ENCODE measurements at places on chromosomes 6 and 20.
A peak's percentile ranks its signal among the peaks of the same experiment; 100 is the strongest.

DNA sequence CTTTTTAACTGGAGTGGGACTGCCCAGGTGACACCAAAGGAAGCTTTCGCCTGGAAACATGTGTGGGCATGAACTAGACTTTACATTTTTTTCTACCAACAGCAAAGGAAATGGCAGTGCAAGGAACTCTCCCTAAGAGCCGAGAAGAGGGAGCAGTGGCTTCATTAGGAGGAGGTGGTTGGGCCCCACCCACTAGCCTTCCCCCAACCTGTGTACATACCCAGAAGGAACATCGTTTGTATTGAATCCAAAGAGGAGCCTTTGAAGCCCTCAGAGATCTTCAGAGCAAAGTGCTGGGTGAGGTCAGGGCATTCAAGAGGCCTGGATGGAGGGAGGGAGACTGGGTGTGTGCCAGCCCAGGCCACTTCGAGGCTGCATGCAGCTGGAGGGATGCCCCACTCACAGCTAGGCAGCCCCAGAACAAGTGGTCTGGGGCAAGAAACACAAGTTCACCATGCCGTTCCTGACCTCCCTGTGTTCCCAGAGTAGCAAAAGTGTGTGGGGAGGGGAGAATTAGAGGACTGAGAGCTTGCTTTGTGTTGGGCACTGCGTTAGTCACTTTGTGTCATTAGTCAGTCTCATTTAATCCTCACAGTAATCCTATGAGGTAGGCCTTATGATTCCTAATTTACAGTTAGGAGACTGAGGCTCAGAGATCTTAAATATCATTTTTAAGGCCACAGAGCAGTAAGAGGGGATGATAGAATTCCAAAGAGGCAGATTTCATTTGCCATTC is 191.6 kb upstream of the SUPT3H start:
- no peak for DNase-seq

DNA sequence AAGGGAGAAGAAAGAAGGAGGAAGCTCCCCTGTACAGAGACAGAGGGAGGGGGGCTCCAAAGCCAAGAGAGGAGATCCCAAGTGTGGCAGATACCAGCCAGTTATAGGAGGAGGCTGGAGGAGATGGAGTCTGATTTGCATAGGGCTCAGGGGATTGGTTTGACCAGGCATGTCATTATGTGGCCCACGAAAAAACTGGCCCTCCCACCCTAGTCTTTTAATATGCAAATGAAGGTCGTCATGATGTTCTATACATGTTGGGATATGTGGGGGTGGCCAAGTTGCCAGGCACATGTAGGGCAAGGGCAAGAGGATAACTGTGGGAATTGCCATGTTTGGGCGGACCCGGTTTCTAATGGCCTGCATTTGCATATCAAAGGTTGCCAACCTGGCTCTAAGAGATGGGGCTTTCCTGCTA is 17.6 kb upstream of the ZFP64 start:
- no peak for DNase-seq

GRCh38 chr6:35638679-35639078 is 50.0 kb downstream of the FKBP5 start:
- no peak for DNase-seq

DNA sequence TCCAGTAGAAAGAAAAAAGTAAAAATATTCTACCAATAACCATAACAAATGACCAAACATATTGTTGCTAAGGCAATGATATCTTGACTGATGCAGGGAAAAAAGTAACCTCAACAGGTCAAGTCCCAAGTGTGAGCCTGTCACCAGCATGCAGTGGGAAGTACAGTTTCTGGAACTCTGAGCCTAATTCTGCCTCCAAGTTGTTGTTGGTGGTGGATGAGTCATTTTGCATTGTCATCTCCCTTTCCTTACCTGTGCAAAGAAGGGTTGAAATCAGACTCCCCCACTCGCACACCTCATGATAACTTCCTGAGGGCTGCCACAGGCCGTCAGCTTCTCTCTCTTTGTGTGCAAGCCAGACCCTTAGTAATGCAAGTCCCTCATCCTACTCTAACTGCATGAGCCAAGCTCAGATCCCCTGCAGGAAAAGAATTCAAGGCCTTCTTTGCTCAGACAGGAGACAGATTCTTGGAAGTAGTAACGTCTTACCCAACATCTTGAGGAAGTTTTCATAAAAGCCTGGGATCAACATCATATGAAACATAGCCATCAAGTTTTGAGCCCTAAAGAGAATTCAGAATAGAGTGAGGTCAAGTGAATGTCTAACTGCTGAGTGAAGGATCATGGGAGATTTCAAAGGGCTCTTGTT is 207.6 kb upstream of the FOXA2 start:
- no peak for DNase-seq

- DNase-seq: peak; percentile 54
Observed at GRCh38 chr6:7933794-7934193, 23.2 kb upstream of the TXNDC5 start.

Data from GM20000 (cell line).